ENCODE measurements at places on chromosomes 12 and 14.
A peak's percentile ranks its signal among the peaks of the same experiment; 100 is the strongest.

DNA sequence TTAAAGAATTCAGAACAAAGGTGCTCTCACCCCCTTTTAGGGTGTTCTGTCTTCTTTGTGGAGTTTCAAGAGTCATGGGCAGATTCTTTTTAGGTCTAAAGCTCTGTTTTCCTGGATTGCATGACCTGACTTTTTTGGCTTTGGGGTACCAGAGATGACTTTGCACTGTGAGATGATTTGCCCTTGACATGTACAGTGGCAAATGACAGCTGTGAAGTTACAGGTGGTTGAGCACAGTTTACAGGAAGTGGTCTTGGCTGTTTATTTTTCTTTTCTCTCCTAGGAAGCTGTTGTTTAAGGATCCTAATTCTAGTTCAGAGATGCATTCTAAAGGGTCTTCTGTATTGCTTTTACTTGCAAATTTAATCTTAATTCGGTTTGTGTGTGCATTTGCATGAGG, 83.8 kb upstream of the METAP2 start:
- DNase-seq, result peak; percentile 4

GRCh38 chr14:81416981-81417380, 16.9 kb upstream of the STON2 start:
- no peak for DNase-seq

DNA sequence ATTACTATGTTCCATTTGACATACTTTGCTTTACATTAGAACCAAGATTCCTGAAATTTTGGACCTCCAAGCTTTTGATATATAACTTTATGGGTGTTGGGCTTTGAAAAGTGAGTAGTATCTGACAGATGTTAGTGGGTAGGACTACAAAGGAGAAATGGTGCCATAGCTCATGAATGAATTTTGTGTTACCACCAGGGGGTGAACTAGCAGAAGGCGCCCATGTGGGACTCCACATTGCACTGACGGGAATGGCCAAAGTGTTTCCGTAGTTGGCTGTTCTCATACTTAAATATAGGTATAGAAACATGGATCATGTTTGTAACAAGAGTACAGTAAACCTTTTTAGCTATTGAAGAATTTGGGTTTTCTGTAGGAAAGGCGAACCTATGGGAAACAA, 337.5 kb downstream of the FLRT2 start:
- DNase-seq, result no peak

DNA sequence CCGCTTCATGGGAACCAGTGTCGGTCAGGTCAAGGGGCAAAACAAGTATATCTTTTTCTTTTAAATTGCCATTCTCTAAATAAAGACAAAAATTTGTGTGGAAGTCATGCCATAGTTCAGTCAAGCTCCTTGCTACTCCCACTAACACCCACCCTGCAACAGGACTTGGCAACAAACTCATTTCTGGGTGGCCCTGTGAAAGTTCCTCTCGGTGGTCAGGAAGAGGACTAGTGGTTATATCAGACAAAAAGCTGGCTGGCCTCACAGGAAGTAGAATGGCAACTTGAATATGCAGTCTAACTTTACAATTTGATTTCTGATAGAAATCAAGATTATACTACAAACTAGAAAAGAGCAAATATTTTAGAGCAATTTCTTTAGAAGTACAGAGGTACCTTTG, 11.2 kb downstream of the DHRS7 start:
- no peak for DNase-seq

DNA sequence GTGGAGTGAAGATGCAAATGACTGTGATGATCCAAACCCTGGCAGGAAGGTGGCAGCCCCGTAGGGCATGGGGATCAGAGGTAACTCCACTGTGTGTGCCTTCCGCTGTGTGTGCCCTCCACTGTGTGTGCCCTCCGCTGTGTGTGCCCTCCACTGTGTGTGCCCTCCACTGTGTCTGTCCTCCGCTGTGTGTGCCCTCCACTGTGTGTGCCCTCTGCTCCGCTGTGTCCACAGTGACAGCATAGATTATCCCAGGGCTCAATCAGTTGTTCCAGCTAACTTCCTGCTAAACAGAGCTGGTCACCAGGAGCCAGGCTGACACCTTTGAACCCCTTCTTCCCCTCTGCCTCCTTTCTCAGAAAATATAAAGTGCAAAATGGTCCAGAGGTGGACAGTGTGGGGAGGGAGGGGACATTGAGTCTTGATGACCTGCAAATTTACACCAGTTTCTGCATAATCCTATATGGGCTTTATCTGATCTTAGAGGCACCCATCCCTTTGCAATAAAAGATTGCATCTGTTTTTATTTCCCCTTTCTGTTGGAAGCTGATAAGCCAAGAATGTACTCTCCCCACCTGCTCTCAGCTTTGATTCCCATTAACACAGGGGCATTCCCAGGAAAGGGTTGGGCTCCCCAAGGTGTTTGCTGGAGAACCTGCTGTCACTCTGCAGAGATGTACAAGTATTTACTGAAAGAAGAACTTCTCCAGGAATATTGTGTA, 21.6 kb upstream of the HNF1A start:
- DNase-seq, result no peak

DNA sequence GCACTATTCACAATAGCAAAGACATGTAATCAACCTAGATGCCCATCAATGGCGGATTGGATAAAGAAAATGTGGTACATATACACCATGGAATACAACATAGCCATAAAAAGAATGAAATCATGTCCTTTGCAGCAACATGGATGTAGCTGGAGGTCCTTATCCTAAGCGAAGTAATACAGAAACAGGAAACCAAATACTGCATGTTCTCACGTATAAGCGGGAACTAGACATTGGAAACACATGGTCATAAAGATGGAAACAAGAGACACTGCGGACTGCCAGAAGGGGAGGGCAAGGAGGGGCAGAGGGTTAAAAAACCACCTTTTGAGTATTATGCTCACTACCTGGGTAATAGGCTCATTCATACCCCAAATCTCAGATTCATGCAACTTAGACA, 234.1 kb upstream of the PLXNC1 start:
- no peak for DNase-seq
